ENCODE measurements at places on chromosomes 11 and 22. TPM values are rescaled to one million over a fixed set of nuclear protein-coding genes. Genes with fewer than 3 reads are reported as not detected.

- no peak for DNase-seq
Measured at GRCh38 chr22:29806196-29806595, 31.9 kb downstream of the ASCC2 start.

GRCh38 chr11:132005887-132006286 is 635.5 kb downstream of the NTM start:
- no peak for DNase-seq

DNA sequence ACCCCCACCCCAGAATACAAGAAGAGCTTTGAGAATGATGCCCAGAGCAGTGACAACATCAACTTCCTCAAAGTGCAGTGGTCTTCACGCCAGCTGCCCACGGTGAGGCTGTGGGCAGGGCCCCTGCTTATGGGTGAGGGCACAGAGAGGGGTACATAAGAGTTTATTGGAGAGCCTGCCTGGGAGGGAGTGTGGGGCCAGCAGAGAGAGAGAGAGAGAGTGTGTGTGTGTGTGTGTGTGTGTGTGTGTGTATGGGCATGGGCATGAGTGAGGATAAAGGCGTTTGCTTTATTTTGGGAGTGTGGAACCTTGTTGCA is 9.5 kb downstream of the PHOX2A start:
- no peak for DNase-seq

- no peak for DNase-seq
Measured at GRCh38 chr11:119404872-119405271, 18.1 kb downstream of the THY1 start.

DNA sequence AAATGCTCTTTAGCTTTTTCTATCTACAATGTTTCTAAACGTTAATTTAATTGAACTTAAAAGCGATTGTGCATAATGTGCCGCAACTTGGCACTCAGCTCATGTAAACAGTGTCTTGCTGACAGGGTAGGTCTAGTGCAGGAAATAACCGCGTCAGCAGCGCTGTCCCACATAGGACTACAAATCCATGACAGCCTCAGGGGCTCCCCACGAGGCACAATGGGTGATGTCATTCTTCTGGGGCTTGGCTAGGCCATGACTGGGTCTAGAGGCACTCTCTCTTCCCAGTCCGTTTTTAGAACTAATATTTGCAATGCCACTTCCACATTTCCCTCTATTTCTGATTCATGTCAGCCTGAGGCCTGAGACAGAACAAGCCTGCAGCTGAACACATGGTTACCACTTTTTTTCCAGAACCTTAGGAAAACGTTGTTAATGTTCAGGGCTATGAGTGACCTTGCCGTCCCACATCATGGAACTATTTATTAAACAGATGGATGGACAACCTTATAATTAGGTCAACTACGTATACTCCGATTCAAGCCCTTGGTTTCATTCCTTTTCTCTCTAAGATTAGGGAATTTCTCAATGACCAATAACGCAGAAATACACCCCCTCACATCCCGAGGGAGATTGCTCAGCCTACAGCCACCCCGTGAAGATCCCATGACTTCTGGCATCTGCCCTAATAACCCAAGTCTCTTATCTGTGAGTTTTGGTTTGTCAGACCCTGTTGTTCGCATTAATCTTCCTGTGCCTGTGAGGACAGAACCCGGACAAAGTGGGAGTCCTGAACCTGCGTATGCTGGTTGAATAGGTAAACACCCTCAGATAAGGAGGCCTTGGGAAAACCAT is 19.4 kb upstream of the SNX32 start:
- no peak for DNase-seq

DNA sequence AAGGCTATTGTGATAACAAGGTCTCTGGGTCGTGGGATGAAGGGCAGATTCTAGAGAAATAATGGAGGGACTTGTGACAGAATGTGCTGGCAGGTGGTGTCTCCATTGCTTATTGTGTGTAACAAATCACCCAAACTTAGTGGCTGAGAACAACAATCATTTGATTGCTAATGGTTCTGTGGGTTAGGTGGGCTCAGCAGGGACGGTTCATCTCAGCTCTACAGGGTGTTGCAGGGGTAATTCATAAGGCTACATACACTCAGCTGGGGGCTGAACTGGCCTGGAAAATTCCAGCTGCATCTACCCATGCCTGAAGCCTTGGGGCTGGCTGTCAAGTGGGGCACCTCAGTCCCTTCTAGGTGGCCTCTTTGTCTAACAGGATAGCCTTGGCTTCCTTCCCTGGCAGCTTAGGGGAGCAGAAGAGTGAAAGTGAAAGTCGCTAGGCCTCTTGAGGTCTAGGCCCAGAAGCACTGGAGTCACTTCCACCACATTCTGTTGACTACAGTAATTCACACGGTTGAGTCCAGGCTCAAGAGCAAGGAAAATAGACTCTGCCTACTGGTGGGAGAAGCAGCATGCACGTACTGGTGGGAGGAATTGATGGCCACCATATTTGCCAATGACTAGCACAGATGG is 308.9 kb downstream of the MN1 start:
- DNase-seq = no peak

GRCh38 chr22:17742527-17742902 is 31.8 kb downstream of the BID start:
- peak; percentile 37 for DNase-seq

- no peak for DNase-seq
Measured at GRCh38 chr11:83801799-83802198, 515.6 kb upstream of the CCDC90B start.

GRCh38 chr11:12007769-12008737 is at the start of gene DKK3:
DKK3 (minus strand) TSS chr11:12008626; CDS start chr11:12008582, 44 bp downstream.
- DNase-seq = no peak

Gene ROBO4
- total RNA-seq = not detected

GRCh38 chr22:44729391-44730021 is 22.9 kb upstream of the ARHGAP8 start:
- no peak for DNase-seq

DNA sequence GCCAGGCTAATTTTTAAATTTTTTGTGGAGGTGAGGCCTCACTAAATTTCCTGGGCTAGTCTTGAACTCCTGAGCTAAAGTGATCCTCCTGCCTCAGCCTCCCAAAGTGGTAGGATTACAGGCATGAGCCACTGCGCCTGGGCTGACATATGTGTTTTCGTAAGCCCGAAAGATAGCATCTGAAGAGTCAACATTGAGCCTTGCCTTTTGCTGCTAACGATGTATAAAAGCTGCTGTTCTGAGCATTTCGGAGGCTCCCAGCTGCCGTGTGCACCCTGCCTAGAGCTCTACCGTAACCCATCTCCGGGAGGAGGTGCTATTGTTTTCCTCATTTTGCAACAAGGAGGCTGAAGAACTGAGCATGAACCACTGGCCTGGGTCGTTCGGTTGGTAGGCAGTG is 18.1 kb upstream of the PPP6R3 start:
- no peak for DNase-seq
